ENCODE measurements at places on chromosomes 11 and 22. TPM values are rescaled to one million over a fixed set of nuclear protein-coding genes. Genes with fewer than 3 reads are reported as not detected.

Gene DCHS1
- 10.4 TPM for total RNA-seq

Gene FOLR1
- not detected for total RNA-seq

Gene OR51E2
- 0.59 TPM for total RNA-seq

Gene BLID
- total RNA-seq = 46.5 TPM

Gene PSMC3
- 117 TPM for total RNA-seq

Gene OR52A1
- not detected for total RNA-seq

Gene COMMD9
- 22.0 TPM for total RNA-seq

Gene SC5D
- total RNA-seq = 101 TPM

Gene B4GALNT4
- 8.0 TPM for total RNA-seq

Gene MFRP
- not detected for total RNA-seq

Gene TYR
- total RNA-seq = not detected

Gene INPP5J
- total RNA-seq = 0.74 TPM

Gene WEE1
- total RNA-seq = 30.1 TPM

Gene ABCC8
- total RNA-seq = not detected

Gene SLC25A18
- not detected for total RNA-seq

Gene HEPN1
- total RNA-seq = 0.09 TPM

Gene POU2AF1
- total RNA-seq = not detected

Gene CCDC81
- 7.7 TPM for total RNA-seq

Measured in smooth muscle cell of the umbilical artery (primary cell).